ENCODE measurements at places on chromosomes 12 and 14.

DNA sequence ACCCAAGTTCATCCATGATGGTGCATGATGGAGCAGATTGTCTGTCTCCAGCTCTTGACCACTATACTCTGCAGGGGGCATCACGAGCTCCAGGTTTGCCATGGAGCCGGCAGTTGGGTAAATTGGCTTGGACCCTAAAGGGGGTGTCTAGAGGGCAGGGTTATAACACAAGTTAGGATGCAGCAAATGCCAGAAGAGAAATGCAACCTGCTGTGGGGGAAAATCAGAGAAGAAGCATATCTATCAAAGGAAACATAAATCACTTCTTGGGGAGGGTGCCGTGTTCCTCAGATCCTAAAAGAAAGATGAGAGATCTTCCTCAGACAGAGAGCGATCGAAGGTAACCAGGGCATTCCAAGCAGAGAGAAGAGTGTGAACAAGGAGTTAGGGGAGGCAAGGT is 334.9 kb downstream of the C12orf75 start:
- DNase-seq = no peak

GRCh38 chr12:112906712-112907414 is at the start of gene OAS1:
Gene OAS1 (plus strand): TSS chr12:112906962. CDS start chr12:112907040, 78 bp downstream.
- DNase-seq = peak; percentile 80

DNA sequence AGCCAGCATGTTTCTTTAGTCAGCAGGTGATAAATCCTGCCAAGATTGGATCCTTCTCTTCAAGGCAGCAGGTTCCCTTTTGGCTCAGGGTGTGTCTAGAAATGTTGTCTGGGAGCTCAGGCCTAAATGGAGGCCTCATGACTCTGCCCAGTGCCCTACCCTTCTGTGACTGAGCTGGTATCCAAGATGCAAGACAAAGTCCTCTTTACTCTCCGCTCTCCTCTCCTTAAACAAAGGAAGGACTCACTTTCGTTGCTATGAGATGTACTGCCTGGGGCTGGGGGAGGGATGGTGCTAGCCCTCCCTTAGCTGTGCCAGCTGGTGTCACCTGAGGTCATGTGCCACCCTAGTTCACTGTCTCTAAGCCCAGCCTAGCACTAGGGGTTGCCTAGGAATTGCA is 13.8 kb upstream of the TMPRSS12 start:
- DNase-seq = no peak

DNA sequence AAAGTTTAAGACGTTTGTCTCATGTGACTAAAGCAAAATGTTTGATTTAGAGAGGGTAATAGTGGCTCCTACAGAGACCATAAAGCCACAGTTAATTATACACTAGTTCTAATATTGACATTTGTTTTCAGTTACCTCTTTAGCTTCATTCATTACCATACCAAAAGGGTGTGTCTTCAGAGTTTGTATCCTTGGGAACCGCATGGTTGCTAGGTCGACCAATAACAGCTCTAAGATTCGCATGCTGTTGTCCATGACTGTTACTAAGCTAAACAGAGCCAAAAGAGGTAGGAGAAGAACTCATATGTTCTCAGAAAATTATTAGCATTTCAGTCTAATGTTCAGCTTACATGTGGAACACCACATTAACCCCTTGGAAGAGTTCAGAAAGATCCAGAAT is 36.2 kb upstream of the ETNK1 start:
- DNase-seq = peak; percentile 82

DNA sequence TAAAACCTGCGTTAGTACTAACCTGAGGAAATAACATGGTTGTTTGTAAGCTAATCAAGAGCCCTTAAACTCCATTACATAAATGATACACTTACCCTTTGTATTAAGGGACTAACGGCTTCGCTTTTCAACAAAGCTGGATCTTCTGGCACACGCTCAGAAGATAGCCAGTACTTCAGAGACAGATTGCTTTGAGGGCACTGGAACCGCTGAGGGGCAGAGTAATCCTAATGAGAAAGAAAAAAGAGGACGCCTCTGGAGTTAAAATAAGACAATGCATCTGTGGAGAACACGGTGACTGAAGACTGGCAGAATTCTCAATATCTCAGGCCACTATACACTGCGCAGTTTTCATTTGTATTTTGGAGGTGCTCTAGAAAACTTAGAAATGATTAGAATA is 1.5 kb upstream of the KTN1 start:
- no peak for DNase-seq

GRCh38 chr14:103016594-103016993 is 40.8 kb downstream of the CDC42BPB start:
- DNase-seq = no peak

DNA sequence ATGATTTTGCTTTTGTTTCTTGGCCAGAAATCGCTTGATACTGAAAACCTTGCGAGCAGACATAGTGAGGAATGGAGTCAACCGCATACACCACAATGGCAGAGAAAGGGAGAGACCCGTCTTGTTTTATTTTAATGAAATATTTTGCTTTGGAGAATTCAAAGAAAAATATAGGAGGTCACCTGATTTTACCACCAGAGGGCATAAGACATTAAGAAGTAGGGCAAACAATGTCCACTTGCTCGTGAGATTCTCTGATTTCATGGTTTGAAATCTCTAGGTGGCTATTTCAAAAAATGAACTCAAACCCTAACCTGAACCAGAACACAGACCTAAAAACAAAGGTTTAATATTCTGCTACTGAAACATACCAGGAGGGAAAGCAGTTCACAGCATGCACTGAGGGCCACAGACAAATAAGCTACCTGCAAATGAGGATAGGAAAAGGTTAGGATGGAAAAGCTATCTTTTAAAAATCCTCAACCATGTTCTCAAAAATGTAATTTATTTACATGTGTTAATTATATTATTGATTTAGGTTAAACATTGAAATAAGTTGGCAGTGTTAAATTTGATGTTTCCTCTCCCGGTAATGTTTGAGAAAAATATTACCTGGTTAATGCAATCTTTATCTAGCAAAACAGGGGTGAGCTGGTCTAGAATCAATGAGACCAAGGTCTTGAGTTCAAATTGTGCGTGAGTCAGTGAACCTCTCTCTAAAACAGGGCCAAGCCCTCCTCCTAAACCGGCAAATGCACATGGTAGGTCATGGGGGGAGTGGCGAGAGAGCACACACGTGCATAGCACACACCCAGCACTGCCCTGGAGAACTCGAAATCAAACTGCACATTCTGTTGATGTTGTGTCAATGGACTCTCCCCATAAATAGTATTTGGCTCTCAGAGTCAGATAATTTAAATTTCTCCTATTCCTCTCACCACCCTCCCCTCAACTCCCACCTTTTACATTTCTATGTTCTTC is 12.5 kb downstream of the IFNG-AS1 start:
- peak; percentile 38 for DNase-seq

- no peak for DNase-seq
These were observed 47.3 kb downstream of the SFSWAP start for GRCh38 chr12:131758016-131758739.

- no peak for DNase-seq
These were observed 139.1 kb upstream of the PELI2 start for GRCh38 chr14:55979096-55979495.

- DNase-seq = no peak
These were observed 8.9 kb downstream of the VAMP1 start for GRCh38 chr12:6461401-6462233.

DNA sequence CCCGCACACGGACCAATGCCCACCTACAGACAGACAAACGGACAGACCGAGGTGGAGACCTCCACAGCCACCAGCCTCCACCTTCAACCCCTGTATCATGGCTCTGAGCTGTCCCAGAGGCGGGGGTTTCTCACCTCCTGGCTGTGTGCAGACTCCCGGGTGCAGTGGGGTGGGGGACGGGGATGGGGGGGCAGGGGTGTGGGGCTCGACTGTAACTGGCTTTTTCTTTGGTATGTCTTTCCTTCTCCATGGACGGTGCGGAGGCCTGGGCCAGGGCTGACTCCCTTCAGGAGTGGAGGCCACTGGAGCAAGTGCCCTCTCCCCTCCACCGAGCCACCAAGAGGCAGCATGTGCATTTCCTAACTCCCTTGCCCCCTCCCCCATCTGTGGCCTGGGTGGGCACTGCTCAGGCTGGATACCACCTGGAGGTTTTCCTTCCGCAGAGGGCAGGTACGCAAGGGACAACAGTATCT is 122.6 kb downstream of the ESRRB start:
- DNase-seq = no peak

GRCh38 chr12:25458047-25458552 is 95.0 kb downstream of the LMNTD1 start:
- peak; percentile 93 for DNase-seq

DNA sequence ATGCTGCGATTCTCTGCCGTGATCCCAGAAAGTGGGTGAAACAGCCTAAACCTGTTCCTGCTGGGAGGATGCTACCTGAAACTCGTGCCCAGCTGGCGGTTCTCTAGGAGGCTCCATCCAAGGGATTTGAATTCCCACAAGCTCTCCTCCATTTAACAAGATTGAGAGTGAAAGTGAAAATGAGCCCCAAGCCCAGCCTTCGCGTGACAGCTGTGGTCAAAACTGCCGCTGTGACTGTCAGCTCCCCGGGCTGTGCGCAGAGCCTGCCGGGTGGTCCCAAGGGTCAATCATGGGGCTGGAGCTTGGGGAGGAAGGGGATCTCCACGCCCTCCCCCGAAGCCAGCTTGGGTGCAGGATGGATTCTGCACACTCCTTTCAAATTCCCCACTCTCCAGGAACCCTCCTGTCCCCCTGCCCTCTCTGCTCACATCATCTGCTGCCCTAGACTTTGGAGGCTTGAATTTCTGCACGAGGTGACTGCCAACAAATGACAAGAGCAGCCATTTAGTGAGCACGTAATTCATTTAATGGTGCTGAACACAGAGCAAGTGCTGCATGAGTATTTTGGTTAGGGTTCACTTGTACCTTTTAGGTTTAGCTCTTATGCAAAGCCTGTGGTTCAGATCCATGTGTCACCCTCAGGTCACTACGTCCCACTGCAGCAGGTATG is 5.3 kb downstream of the ASB2 start:
- DNase-seq = no peak

DNA sequence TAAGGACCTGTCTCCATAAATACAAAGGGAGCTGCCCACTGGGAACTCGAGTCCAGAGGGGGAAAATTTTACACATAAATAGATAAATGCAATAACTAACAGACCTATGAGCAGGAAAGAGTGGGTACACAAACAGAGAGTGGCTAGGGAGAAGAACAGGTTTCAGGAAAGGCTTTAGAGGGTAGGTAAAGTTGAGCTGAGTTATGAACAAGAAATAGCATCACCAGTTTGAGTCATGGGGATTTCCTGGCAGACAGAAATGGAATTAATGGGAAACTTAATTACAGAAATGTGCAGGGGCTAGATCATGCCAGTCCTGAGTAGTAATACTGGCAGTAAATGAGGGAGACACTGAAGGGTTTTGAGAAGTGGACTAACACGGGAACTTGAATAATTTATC is 58.0 kb upstream of the CCDC175 start:
- DNase-seq = peak; percentile 2

DNA sequence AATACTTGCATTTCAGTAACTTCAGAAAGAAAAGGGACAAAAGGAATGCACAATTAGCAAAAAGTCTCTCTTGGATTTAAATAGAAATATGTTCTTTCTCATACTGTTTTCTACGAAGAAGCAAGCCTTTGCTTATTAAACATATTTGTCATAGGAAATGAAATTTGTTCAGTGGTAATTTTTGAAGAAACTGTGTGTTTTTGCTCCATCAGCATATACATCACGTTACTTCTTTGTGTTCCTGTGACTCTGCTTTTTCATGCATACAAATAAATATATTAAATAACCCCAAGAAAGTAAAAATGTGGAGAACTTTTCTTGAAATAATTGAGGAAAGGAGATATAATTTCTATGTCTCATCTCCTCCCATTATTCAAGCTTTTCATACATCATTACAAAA is 39.7 kb downstream of the CD163L1 start:
- no peak for DNase-seq
